ENCODE measurements at places on chromosomes 7 and 10. TPM values are rescaled to one million over a fixed set of nuclear protein-coding genes. Genes with fewer than 3 reads are reported as not detected.
A peak's percentile ranks its signal among the peaks of the same experiment; 100 is the strongest.

SEMA3E gene
- total RNA-seq = 0.43 TPM

GRCh38 chr10:101355072-101355706, 1.2 kb downstream of the BTRC start:
- DNase-seq = peak; percentile 45

DNA sequence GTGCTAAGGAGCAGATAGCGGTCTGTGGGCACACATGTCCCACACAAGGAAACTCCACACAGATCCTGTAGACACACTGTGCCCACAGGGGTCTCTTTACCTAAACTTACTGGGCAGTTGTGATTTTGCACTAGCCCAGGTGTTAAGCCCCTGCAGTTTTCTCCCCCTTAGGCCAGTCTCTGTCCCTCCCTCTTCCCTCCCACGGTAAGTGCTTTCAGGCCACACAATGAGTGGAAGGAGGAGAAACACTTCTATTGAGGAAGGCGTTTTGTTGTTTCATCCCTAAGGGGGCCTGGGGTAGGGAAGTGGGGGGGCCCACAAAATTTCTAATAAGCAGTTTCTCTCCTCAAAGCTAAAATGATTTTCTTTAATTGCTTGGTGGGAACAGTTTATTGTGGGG, 51.4 kb downstream of the FBXW4 start:
- DNase-seq = no peak

CDK13 gene
- total RNA-seq = 82.5 TPM
